ENCODE measurements at places on chromosomes 1 and 21.

GRCh38 chr1:84715342-84716019 lies 25.2 kb upstream of the SSX2IP start:
- DNase-seq = no peak

GRCh38 chr1:62334434-62334985 lies 15.3 kb upstream of the KANK4 start:
- no peak for DNase-seq

- no peak for DNase-seq
These were observed 27.9 kb downstream of the EDARADD start for GRCh38 chr1:236421850-236422516.

DNA sequence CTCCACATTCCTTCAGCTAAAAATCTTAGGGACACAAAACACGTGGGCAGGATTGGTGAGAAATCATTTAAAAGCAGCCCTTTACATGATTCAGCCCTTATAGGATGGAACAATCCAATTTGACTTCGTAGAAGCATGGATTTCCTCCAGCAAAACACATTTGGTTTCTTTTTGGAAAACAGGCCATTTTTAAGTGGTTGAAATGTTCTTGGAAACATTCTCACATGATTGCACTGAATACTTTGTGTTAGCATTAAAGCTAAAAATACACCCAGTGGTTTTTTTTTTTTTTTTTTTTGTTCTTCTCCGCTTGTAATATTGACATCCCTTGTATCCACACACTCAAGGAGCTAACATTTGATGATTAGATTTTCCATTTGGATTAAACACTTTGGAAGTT lies 42.1 kb upstream of the ABCG1 start:
- peak; percentile 80 for DNase-seq

DNA sequence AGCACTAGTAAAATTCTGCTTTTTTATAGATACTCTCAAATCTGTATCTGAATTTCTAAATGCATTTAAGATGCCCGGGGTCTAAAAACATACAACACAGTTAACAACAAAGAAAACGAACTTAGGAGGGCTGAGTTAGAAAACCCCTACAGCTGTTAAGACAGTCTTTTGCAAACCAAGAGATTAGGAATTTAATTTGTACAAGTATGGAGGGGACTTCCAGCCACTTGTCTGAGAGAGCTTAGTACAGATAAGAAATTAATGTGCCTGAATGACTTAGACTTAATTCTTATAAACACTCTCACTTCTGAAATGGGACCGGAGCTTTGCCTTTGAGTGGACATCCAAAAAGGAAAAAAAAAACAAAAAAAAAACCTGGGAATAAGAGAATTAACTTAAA lies 61.6 kb downstream of the SMYD3 start:
- DNase-seq = no peak

DNA sequence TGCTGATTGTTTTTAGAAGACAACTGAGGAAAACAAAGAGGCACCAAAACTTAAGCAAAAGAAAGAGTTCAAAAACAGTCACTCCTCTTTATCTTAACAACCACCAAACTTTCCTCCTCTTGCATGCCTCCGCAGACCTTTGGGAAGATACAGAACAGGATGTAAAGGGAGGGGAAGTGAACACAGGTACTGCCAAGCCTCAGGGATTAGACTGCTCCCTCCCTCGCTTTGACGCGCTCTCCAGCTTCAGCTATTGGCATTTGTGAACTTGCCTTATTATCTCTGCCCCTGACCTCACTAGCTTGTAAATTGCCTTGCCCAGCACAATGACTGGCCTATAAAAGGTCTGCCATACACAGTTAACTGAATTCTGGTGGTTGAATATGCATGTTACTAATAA lies 4.8 kb upstream of the SRP9 start:
- DNase-seq = no peak

GRCh38 chr1:177124577-177125278 lies 39.8 kb downstream of the ASTN1 start:
- no peak for DNase-seq

GRCh38 chr1:154418923-154419619 lies 13.9 kb downstream of the IL6R start:
- DNase-seq = no peak

GRCh38 chr1:59815892-59816291 lies 1.1 kb downstream of the HOOK1 start:
- no peak for DNase-seq

DNA sequence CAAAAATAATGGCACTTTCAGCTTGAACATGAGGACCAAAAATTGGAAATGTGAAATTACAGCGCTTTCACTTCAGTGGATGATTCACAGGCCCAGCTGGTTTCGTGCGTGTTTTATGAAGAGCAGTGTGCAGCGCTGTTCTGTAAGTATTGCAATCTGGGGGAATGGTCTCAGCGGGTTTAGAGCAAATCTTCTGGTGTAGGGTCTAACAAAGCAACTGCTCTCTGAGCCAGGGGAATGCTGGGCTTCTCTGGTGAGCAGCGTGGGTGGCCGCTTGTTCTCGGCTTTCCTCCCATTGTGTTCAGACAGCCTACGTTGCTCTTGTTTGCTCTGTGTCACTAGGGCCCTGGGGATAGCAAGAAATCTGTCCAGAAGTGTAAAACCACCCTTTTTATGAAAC lies 42.4 kb upstream of the GADD45A start:
- peak; percentile 42 for DNase-seq

DNA sequence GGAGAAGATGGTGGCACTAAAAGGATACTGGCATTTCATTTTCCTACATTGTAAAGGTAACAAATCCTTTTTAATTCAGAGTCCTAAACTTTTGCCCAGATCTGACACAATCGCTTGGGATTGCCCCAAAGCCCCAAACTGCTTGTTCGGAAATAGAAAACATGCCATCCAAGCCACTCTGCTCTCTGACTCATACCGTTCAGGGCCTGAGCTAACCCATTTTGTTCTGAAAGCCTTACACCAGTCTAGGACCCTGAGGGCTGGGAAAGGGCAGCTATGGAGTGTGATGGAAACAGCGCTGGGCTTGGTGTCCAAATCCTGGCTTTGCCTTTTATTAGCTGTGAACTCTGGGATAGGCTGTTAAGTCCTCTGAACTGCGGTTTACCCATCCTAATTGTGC lies 159.4 kb upstream of the UBE2U start:
- no peak for DNase-seq

DNA sequence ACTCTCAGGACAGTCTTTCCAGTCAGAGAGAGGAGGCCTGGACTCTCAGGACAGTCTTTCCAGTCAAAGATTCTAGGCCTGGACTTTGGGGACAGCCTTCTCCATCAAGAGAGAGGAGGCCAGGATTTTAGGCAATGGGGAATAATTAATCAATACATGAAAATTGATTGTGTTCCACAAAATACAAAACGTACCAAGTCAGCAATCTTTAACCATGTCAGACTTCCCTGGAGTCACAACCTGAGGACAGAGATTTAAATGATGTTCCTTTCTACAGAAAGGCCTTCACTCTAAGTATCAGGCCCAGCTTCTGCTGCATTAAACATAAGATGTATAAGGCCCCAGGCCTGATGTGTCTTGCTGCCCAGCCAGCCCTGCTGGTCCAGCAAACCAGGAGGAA lies 27.0 kb upstream of the GPR157 start:
- DNase-seq = no peak

DNA sequence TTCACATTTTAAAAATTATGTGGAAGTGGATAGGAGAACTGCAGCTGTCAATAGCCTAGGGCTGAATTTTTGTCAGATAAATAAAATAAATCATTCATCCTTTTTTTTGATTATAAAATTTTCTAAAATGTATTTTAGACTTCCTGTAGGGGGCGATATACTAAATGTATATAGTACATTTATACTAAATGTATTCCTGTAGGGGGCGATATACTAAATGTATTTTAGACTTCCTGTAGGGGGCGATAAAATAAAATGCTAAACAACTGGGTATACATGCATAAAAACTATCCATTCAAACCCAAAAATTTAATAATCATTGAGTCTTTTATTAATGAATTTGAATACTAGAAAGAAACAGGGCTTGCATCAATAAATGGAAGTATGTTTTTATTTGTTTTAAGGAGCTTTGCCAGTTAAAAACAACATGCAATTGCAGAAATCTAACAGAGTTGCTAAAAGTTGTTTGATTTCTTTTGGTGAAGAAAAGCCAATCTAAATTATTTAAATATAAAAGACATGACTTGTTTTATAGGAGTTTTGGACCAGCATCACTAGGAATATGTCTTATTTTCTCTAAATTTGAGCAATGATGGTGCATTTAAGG lies 31.4 kb downstream of the CLCA1 start:
- no peak for DNase-seq

- DNase-seq = no peak
These were observed 41.3 kb downstream of the AKNAD1 start for GRCh38 chr1:108815566-108815965.

DNA sequence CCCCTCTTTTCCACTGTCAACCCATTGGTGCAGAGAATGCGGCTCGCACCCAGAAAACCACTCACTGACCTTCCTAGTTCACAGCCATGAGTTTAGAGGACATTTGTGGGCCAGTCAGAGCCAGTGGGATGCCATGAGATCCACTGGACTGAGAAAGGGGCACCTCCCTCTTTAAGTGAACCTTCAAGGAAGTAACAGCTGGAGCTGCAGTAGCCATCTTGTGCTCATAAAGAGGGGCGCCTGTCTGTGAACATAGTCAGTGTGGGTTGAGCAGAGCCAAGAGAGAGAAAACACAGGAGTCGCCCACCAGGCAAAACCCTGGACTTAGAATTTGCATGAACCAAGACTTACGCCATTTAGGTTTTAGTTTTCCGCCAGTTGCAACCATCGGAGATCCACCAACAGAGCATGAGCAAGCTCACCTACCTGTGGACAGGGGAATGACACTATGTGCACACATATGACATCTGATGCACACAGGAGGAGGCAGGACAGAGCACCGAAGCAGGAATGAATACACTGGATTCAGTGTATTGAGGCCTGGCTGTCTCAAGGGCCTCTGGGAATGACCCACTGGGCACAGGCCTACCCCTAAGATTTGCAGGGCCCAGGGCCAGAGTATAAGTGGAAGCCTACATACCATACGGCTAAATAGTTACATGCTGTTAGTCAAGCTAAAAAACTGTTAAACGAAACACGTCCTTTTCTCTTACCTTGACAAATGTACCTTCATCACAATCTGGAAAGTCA lies 151.6 kb downstream of the GRIK3 start:
- DNase-seq = no peak

- DNase-seq = no peak
These were observed 49.0 kb downstream of the SIM2 start for GRCh38 chr21:36747815-36748383.

DNA sequence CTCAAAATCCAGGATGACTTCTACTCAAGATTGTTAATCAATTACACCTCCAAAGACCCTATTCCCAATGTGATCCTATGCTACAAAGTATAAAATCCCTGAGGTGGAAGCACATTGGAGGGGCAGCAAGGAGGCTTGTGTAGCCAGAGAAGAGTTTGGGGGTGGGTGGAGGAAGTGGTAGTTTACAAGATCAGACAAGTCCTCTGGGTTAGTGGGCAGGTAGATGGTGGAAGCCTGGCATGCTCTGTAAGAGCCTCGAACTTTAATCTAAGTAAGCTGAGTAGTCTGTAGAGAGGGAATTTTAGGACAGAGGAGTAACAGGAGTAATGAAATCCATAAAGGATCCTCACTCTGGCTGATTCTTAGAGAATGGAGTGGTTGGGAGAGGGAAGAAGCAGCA lies 65.0 kb upstream of the KCTD3 start:
- DNase-seq = no peak

GRCh38 chr1:20956272-20956671 lies 169.2 kb upstream of the HP1BP3 start:
- DNase-seq = no peak

DNA sequence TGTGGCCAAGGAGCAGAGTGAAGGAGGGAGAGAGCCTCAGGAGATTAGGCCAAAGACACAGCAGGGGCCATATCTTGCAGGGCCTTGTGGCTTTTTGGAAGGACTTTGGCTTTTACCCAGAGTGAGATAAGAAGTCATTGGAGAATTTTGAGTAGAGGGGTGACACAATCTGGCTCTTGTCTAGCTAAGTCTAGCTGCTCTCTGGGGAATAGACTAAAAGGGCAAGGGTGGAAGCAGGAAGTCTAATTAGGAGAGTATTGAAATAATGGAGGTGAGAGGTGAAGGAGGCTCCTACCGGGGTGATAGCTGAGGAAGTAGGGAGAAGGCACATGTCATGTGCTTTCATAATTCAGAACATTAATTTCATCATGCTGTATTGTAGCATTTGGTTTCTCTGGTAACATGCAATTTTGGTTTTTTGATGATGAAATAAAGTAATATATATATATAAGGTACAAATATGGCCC lies 34.3 kb upstream of the KCNA3 start:
- DNase-seq = no peak

DNA sequence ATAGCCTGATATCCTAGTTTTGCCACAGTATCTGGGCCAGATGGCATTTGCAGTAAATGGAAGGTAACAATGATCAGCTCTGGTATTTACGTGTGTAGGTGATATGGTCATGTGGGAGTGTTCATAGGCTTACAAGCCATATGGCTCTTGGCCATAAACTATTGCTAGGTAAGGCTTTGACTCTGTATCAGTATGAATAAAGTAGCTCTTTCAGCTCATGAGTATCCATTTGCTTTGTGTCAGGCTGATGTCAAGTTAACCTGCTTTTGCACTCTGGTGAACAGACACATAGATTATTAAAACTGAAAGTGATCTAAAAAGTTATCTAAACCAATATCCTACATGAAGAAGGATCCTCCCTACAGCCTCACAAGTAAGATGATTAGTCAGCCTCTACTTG lies 69.0 kb downstream of the DDR2 start:
- no peak for DNase-seq

DNA sequence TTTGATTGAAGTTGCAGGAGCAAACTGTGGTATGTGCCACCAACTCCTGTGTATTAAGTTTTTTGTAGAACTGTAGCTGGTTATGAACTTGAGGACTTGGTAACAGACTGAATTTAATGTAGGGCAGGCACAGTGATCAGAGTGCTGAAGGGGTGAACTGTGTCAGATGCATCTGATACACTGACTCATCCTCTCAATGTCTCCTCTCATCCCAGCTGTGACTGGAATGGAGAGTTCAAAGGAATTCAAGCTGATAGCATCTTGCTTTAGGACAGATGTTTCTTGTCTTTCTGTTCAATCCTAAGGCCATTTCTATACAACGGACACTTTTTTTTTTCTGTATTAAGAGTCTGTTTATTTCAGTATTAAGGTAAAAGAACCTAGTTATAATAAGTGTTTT lies 25.0 kb upstream of the GBP1 start:
- DNase-seq = no peak

GRCh38 chr1:67855961-67856360 lies 22.7 kb upstream of the GNG12 start:
- DNase-seq = no peak

GRCh38 chr1:190809312-190809711 lies 331.6 kb upstream of the BRINP3 start:
- DNase-seq = no peak

DNA sequence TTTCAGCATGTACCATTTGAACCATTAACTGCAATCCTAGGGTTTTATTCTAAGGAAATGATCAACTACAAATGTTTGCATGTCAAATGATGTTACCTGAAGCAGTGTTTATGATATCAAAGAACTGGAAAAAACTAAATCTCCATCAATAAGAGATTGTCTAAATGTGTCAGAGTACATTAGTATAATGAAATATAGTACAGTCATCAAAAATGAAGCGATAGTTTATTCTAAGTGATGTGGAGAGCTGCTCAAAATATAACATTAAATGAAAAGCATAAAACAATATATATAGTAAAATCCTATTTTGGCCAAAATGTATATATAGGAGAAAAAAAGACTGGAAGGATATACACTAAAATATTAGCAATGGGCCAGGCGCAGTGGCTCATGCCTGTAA lies 24.0 kb downstream of the AKNAD1 start:
- no peak for DNase-seq

GRCh38 chr1:230832476-230832875 lies 35.8 kb downstream of the C1orf198 start:
- peak; percentile 43 for DNase-seq

All from skin of body (tissue), 3 donors.